ENCODE measurements at places on chromosomes 16 and 17.

DNA sequence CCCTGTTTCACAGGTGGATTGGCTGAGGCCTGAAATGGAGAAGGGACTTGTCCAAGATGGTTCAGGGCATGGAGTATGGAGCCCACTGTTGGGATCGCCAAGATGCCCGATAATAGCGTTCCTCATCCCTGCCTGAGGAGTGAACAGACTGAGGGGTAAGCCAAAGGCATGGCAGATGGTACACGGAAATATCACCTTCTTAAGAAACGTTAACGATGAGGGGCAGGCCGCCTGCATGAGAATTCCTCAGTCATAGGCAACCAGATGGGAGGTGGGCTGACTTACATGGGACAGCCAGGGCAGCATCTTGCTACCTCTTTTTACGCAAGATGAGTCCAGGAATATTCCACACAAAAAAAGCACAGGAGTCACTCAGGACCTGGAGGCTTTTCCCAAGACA is 188.1 kb downstream of the CCDC182 start:
- DNase-seq: no peak

DNA sequence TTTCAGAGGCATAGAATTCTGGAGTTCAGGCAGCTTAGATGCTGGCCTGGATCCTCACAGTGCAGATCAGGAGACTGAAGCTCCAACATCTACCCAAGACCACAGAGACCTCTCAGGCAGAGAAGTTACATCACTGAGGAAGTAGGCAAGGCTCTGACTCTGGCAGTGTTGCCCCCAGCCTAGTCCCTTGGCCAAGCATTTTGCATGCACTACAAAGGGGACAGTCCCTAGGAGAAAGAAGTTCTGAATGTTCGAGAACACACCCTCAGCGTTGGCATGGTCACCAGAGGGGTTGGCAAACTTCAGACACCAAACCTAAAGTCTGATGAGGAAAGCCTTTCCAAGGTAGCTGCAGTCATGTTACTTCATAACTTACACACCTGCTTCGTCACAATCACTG is 2.5 kb downstream of the RANBP10 start:
- DNase-seq: no peak

DNA sequence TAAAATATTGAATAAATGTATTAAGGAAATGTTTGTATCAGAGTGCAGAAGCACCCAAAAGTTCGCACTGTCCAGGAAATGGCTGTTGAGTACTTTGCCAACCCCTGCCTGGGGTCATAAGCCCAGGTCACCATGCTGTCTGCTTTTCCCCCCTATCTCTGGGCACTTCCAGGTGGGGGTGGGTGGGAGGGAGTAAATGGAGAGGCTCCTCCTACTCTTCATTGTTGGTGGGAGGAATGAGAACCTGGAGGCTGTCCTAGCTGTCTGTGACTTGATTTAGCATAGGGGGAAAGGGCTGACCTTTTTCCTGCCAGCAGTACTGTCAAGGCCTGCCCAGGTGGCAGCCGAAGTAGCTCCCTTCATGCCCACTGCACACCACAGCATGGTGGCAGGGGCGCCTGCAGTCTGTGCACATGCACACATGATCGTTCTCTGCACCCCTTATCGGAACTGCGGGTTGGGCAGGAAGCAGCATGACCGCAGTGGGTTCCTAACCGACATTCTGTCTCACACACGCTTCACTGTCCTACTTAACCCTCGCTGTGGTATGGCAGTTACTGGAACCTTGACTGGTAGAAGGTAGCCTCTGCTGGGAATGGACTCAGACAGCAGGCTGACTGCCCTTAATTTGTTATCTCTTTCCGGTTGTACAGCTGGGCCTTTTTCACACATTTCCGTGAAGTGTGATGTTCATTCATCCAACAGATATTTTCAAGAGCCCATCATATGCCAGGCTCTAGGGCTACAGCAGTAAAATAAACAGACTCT is 41.5 kb downstream of the LDHD start:
- no peak for DNase-seq

DNA sequence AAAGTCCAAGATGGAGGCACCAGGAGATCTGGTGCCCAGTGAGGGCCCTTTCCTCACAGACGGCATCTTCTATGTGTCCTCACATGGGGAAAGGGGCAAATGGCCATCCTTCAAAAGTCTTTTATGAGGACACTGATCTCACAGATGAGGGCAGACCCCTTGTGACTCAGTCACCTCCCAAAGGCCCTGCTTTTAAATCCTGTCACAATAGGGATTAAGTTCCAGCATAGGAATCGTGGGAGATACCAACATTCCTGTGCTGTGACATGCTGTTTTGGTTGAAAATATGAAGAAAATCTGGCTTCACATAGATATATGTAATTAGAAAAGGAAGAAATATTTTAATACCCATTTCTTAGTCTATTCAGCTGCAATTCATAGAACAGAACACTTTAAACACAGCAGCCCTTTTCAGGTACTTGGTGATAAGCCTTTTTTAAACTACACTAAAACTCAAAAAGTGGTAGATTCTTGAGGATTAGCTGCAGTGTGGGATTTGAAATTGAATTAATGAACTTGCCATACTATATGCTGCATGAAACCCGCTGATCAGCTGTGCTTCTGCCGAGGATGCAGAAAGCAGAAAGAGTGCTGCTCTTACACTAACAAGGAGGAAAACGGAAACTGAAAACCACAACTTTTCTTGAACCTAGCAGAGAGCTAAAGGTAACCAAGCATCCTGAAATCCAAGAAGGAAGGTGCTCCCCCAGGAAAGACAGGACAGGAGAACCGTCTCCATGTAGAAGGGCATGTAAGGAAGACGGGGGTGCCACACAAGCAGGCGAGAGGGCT is 32.7 kb downstream of the VPS53 start:
- no peak for DNase-seq

DNA sequence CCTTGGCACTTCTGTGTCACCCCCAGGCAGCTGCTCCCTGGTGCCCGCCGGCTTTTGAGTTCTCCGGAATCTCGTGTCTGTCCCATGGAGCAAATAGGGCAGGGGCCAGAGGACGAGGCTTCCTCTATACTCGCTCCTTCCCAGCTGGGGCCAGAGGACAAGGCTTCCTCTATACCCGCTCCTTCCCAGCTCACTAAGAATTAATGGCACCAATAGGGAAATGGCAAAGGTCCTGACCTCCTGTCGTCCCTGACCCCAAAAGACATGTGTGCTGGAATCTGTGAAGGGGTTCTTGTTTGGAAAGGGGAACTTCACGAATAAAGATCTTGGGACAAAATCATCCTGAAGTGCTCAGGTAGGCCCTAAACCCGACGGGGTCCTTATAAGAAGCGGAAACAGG is 7.6 kb downstream of the SGSH start:
- no peak for DNase-seq

- DNase-seq: no peak
Measured at GRCh38 chr16:46772463-46772862, 24.3 kb upstream of the MYLK3 start.

DNA sequence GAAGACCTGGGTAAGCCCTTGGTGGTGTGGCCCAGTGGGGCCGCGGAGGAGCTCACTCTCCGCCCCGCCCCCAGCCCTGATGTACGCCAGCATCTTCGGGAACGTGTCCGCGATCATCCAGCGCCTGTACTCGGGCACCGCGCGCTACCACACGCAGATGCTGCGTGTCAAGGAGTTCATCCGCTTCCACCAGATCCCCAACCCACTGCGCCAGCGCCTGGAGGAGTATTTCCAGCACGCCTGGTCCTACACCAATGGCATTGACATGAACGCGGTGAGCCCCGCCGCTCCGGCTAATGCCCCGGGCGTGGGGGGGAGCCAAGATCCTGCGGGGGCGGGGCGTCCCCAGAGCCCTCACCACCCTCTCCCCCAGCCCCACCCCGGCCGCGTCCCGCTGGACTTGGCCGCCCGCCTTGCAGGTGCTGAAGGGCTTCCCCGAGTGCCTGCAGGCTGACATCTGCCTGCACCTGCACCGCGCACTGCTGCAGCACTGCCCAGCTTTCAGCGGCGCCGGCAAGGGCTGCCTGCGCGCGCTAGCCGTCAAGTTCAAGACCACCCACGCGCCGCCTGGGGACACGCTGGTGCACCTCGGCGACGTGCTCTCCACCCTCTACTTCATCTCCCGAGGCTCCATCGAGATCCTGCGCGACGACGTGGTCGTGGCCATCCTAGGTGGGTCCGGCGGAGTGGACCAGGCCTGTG is 12.1 kb upstream of the DCAF7 start:
- DNase-seq: no peak

- DNase-seq: no peak
Measured at GRCh38 chr17:51668155-51668962, 408.0 kb downstream of the UTP18 start.

DNA sequence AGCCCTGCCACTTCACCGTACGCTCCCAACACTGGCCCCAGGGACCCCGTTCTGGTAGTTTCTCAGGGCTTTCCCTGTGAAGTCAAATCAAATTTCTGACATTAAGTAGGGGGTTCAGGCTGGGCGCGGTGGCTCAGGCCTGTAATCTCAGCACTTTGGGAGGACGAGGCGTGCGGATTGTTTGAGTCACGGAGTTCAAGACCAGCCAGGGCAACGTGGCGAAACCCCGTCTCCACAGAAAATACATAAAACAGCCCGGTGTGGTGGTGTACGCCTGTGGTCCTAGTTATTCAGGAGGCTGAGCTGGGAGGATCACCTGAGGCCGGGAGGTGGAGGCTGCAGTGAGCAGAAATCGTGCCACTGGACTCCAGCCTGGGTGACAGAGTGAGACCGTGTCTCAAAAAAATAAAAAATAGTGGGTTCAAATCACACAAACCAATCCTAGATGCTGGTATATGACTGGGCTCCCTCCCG is 632 bp downstream of the CYBC1 start:
- DNase-seq: no peak

GRCh38 chr16:1779741-1780676 is 2.4 kb downstream of the SPSB3 start:
- no peak for DNase-seq

GRCh38 chr16:21339941-21340340 is 61.9 kb upstream of the CRYM start:
- no peak for DNase-seq

DNA sequence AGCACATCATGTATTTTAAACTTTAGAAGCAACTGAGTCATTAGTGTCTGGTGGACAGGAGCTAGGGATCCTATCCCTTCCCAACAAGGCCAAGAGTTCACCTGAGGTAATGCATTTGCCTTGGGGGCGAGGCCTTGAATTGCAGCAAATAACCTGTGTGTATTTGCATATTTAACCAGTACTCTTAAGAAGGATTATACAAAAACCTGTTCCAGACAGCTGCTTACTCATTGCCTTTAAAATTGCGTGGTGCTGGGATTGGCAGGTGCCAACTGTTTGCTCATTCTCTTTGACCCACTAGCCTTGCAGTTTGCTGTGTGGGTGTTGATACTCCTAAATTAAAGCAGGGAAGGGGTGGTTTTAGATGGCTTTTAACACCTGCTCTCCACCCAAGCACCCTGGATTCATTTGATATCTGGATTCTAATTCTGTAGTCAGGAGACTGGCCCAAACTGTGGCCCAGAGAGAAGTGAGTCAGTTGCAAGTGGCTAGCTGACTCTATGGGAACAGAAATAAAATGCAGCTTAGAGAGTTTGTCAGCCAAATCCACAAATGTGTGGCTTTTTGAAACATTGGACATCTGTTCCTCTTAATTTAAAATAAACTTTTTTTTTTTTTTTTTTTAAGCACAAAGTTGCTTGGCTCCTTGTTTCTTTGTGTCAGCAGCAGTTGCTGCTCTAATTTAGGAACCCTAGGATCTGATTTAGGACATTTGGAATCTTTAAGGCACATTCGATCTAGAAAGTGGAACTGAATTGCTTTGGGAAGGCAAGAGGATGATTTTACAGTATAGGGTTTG is 46.9 kb downstream of the TUBD1 start:
- peak; percentile 99 for DNase-seq

- no peak for DNase-seq
Measured at GRCh38 chr16:78490431-78490830, 391.0 kb downstream of the WWOX start.

DNA sequence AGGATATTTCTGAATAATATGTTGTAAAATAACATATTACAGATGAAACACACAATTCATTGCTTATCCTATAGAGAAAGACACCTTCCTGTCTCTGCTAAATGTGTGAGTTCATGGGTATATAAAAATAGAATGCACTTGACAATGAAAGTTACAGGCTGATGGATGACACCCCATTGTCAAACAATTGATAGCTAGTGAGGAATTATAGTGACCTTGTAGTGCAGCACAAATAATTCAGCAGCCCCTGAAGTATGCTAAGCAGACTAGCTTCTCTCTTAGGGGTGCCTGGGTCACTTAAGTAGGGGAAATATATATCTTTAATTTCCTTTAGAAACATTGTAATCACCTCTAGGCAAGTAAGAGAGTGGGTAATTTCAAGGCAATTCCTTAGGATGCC is 826.2 kb downstream of the CDH8 start:
- no peak for DNase-seq

DNA sequence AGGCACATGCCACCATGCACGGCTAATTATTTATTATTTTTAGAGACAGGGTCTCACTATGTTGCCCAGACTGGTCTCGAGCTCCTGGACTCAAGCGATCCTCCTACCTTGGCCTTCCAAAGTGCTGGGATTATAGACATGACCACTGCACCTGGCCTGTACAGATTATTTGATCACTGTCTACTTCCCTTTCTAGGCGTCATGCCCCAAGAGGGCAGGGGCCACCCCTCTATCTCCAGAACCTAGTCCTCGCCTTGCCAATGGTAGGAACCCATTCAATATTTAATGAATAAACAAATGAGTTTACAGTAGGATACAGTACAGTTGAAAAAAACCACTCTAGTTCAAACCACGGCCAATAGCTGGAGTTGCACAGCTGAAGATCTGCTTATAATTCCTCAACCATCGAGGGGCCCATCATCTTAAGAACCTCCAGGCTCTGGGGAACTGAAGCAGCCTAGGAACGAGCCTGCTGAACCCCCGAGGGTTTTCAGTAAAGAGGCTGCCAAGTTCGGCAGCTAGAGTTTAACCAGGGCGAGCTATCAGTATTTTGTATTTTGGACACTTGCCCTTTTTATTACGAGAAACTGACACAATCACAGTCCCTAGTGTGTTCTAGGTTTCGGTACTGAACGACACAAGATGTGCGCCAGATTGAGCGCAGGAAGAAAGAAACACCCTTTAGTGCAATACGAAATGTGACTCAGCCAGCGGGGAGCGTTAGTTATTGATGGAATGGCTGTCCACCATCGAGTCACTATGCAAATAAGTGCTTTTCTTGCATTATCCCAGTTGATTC is 14.6 kb downstream of the ADCY9 start:
- no peak for DNase-seq

DNA sequence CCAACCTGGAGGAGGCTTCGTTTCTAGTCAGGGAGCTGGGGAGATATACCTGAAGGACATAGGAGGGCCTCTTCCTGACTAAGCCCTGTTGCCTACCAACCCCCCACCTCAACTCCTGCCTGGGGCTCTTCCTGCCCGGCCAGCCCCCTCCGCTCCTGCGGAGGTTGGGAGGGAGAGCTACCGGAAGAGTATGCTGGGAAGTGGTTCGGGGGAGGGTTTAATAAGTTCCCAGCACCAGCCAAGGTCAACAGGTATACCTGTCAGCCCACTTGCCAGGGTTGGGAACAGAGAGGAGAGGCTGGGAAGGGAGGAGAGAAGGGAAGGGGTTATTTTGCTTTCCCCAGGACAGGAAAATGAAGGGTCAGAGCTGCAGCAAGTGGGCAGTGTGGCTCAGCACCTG is 4.7 kb downstream of the PPP1R1B start:
- DNase-seq: peak; percentile 78

GRCh38 chr17:63316100-63316499 is 130.0 kb downstream of the CYB561 start:
- DNase-seq: no peak

GRCh38 chr16:86574646-86575045 is 3.7 kb upstream of the FOXL1 start:
- no peak for DNase-seq

- no peak for DNase-seq
Measured at GRCh38 chr16:58026705-58027160, 1.2 kb downstream of the MMP15 start.

Data from PC-3 (cell line).